ENCODE measurements at places on chromosomes 7 and 10.

GRCh38 chr10:117418121-117418520 is 42.9 kb upstream of the PDZD8 start:
- DNase-seq, result no peak

GRCh38 chr7:33742999-33743587 is 162.2 kb upstream of the BMPER start:
- DNase-seq, result no peak

- DNase-seq, result no peak
Observed at GRCh38 chr7:81484261-81484660, 285.6 kb downstream of the HGF start.

DNA sequence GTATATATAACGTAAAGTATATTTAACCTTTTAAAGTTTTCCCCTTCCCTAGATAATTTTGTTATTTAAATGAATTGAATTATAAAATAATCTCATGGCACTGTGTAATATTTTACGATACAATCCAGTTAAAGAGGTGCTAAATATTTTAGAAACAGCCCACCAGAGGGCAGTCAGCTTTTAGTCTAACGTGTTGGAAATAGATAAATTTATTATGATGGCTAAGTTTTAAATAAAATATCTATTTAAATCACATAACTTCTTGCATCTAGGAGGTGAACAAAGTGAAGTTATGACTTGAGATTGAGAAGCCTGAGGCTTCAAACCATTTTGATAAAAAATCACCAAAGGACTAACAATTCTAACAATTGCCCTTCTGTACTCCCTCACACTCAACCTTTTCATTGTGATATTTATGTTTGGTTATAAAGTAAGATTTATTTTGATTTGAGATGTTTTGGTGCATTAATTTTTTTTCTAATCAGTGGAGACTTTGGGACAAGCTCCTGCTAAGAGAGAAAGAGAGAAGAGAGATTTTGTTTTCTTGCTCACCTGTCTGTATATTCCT is 171.5 kb upstream of the SP4 start:
- DNase-seq, result no peak

- no peak for DNase-seq
Observed at GRCh38 chr10:3217301-3217700, 44.7 kb upstream of the PITRM1 start.

DNA sequence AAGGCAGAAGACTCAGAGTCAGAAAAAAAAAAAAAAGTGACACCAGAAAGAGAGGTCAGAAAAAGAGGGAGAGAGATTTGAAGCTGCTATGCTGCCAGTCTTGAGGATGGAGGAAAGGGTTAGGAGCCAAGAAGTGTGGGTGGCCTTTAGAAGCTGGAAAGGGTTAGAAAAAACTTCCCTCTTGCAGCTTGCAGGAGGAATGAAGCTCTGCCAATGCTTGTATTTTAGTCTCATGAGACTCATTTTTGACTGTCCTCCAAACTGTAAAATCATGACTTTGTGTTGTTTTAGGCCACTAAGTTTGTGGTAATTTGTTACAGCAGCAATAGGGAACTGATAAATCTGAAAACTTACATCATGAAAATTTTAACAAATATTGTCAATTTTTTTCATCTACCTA is 127.7 kb upstream of the NOBOX start:
- no peak for DNase-seq

- no peak for DNase-seq
Observed at GRCh38 chr7:155280446-155281397, 17.0 kb upstream of the INSIG1 start.

DNA sequence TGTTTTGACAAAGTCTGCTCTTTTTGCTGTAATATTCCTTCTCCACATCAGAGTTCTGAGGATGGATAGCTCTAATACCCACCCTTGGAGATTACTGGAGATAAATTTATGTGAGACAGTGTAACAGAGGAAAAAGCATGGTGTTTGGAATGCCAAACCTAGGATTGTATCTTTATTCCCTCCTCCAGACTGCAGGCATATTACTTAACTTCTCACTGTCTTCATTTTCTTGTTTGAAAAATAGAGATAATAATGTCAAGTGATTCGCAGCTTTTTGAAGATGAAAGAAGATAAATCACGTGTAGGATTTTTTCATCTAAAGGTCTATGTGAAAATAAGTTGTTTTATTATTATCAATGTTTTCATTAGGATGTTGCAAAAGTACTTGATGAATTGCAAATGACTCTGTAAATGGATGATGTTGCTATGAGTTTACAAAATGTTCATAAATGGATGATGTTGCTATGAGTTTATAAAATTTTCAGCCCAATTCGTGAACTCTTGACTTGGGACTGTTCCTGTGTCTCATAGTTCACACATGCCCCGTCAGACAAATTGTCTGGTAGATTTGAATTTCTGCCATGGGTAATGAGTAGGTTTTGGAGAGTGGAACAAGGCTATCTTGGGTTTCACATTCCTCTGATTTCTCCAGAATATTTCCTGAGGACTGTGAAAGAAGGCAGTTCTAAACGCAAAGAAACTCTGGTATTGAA is 113.1 kb upstream of the IGFBP3 start:
- no peak for DNase-seq

DNA sequence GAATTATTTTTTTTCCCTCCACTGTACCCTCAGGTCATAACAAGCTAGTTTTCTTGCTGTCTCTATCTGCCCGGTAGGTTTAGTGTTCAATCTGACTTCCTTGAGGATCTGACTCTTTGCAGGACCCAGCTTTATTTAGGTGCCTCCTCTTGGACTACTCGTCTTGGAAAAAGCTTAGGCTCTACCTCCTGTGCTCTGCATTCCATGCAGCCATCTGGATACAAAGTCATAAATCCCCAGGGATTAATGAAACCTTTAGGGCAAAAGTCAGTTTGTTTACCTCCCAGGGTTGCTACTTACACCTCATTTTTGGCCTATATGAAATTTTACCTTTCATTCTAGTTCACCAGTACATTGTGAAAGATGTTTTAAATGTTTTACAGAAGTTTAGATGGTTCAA is 8.0 kb downstream of the STAG3 start:
- DNase-seq, result no peak

GRCh38 chr10:30197186-30197585 is 137.8 kb upstream of the JCAD start:
- DNase-seq, result no peak

DNA sequence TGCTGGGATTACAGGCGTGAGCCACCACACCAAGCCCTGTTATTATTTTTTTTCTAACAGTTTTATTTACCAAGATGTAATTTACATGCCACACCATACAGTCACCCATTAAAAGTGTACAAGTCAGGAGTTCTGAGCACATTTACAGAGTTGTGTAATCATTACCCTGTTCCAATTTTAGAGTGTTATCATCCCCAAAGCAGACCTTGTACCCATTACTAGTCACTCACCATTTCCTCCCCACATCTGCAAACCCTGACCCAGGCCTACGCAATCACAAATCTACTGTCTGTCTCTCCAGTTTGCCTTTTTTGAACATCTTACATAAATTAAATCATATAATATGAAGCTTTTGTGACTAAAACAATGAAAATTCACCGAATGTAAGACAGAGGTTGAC is 402.9 kb upstream of the FOXK1 start:
- DNase-seq, result no peak

DNA sequence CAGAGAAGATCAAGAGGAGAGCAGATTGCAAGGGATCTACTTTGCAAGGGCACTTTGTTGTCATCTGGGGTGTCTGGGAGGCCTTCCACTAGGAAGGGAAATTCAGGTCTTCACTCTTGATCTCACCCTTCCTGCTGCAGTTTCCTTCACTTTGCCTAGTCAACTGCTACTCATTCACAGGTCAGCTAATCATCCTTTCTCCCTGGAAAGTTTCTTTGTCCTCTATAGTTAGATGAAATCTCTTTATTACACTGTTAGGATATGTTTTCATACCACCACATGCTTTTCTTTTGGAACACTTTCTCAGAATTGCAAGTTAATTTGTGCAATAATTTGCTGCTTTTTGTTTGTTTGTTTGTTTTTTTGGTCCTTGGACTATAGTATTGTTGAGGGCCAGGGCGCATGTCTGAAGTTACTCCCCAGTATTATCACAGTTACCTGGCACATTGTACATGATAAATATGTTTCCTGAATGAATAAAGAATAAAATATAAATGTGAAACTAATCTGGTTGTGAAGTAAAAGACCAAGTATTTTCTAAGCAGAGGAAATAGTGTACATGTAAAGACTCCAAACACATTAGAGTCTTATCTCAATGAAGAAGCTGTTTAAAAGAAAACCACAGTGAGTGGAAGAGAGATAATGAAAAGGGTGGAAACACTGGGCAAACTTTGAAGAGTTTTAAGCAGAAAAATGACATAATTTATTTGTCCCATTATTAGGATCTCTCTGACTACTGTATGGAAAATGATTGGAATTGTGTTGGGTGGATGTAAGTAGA is 139.9 kb upstream of the DGKB start:
- no peak for DNase-seq

DNA sequence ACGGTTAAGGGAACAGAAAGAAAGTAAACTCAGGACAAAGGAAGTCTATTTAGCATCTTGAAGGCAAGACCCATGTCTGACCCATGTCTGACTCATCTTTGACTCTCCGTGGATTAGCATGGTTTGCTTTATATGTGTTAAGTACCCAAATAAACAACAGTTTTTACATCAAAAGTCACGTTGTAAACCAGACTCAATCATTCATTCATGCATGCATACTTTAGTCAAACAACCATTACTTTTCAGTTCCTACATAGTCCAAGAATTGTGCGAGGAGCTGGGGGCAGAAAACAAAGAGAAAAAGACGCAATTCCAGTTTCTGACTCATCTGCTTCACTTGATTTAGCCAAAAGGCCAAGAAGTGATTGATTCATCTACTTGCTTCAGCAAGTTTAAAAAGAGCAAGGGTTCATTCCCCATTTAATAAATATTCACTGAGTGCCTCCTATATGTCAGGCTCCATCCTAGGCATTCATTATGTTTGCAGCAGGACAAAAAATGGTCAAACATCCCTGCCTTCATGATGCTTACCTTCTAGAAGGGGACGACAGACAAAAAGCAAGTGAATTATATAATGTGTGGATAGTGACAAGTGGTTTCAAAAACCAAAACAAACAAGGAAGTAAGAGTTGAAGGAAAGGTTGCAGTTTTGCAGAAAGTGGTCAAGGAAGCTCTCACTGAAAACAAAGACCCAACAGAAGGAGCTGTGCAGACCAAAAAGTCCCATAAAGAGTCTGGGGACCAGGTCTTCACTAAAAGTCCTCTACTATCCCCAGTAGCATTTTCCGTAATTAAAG is 116.2 kb downstream of the FAM107B start:
- peak; percentile 28 for DNase-seq

DNA sequence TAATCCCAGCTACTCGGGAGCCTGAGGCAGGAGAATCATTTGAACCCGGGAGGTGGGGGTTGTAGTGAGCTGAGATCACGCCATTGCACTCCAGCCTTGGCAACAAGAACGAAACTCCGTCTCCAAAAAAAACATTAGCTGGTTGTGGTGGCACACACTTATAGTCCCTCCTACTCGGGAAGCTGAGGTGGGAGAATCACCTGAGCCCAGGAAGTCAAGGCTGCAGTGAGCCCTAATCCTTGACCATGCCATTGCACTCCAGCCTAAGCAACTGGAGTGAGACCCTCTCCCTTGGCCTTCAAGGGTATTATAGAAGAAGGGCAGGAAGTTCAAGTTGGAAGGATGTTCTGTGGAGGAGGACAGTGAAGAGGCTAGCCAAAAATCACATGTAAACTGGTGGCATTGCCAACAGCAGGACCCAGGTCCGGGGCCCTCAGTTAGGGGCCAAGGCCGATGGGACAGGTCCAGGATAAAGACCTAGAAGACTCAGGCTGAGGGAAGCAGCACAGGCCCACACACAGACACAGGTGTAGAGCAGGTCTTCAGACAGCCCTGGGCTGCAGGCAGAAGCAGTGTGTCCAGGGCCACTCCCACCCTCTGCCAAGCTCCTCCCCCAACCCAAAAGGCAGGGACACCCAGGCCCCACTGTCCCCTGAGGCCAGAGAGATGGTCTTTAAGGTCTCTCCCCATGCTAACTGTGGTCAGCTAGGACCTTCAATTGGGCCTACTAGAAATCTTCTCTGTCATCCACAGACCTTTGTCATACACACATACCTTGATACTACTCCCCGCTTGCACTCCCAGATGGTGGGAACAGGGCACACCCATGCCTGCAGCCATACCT is 8.4 kb upstream of the SAMD8 start:
- DNase-seq, result no peak

DNA sequence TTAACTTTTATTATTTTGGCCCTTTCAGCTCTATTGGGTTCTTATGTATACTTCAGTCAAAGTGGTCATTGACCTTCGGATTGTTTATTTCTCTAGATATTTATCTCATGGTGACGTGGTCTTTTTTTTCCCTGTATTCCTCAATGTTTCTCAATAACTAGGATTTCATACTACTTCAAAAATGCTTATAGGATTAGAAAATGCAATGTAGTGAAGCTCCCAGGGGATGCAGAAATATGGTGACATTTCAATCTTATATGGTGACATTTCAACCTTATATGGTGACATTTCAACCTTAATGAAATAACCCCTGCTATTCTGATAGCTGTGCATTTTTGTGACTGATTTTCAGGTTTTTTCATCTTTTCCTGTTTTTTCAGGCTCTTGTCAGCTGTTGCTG is 51.4 kb downstream of the CHRM2 start:
- no peak for DNase-seq

- peak; percentile 48 for DNase-seq
Observed at GRCh38 chr7:123823898-123824753, 20.8 kb upstream of the HYAL4 start.

- no peak for DNase-seq
Observed at GRCh38 chr7:106059556-106059955, 52.6 kb downstream of the SYPL1 start.

DNA sequence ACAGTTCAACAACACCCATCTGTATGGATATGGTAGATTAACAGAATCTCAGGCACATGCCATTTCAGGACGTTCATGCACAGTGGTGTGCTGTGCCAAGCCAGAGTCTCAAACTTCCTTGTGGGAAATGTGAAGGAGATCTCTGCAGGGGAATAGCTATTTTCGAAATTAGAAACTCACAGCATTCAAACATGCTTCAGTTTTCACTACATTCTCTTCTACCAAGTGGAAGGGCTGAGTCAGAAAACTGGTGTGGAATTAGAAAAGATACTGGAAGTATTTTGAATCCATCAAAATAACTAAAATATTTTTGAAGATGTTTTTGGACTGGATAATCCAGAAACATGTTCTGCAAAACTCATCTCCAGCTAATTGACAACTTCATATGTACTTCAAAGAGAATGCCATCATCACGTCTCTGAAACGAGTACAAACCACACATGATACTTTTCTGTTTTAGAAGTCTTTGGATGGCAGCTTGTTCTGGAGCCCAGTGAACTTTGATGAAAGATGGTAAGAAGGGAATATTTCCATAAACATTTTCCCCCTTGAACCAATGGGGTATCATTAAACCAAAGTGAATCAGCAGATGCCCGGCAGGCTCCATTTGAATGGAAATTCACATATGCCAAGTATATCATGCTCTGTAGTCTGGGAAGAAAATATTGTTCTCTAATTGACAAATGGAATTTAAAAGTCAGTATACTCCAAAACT is 616.3 kb upstream of the IGFBP3 start:
- no peak for DNase-seq
